Stimulated activated CD8-positive, alpha-beta memory T cell treated with anti-CD3 and anti-CD28 coated beads, Interleukin-4, amount 100 ng/mL, for 4 hours (primary cell): ENCODE measurements at places on chromosomes 7 and 10.

GRCh38 chr7:47884675-47885074 is 63.6 kb downstream of the PKD1L1 start:
- DNase-seq: no peak

DNA sequence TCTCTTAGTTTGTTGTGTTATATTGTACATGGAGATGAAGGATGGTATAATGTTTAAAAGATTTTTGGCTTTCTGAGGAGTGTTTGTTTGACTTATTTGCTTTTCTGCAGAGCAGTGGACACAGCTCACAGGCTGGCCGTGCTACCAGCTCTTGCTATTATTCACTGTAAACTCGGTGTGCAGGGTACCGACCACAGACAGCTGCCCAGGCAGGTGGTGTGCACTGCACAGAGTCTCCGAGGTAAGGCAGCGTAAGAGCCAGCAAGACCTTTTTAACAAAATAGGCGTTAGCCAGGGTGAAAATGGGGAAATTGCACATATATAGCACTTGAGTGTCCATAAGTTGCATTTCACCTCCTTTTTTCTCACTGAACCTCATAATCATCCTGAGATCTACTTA is 438.0 kb downstream of the CNTNAP2 start:
- DNase-seq: no peak

DNA sequence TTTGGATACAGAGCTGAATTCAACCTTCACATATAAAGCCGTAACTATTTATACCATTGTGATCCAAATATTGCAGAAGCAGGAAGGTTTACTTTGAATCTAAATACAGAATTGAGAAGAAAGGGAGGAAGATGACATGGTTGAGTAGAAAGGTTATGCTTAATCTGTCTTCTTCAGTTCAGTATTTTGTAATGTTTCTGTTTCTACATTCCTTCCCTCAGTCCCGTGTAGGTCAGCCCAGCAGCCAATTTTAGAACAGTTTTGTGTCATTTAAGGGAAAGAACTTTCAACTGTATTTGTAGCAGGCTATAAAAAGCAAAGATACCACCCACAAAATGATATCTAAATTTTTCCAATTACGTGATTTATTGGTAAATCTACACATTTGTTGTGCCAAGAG is 97.4 kb downstream of the CPED1 start:
- DNase-seq: no peak

DNA sequence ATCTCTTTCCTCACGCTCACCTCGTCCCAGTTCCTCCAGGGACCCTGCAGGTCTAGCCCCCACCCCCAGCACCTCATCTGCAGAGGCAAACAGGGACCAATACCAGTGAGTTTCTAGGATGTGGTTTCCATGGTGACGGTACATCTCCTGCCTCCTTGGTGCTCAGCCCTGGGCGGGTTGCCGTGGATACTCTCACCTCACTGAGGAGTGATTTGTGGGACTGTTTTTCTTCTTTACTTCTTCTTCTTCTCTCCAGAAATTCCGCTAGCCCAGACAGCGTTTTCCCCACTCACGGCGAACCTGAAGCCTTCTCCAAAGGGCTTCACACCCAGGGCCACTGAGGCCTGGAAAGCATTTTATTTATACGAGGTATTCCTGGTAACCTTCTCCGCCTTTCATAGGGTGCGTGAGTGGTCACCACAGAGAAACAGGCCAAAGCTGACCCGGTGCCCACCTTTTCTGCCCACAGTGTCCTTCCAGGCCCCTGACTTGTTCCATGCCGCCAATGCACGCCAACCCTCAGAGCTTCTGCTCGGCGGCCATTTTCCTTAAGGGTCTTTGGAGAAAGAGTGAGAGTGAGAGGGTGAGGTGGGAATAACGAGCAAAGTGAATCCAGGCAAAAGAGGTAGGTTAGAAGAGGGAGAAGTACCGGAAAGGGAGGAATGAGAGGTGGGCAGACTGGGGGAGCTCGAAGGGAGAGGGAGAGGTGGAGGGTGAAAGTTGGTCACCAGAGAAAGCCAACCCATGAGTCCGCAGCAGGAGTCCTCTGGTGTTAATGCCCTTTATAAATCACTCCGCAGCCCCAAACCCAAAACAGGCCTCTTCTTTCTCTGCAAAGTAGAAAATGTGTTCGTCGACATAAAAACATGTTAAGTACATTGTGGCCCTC is 15.5 kb downstream of the FAM241B start:
- no peak for DNase-seq

DNA sequence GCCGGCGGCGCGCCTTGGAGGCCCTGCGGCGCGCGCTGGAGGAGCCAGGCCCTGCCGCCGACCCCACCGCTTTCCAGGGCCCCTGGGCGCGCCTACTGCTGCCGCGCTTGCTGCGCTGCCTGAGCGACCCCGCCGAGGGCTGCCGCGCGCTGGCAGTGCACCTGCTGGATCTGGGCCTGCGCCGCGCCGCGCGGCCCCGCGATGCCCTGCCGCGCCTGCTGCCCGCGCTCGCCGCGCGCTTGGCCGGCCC is 280 bp downstream of the DNAAF5 start:
- DNase-seq: no peak

GRCh38 chr7:1237704-1238255 is 5.1 kb downstream of the UNCX start:
- no peak for DNase-seq

- DNase-seq: no peak
Observed at GRCh38 chr7:100013328-100013676, 2.1 kb upstream of the ZKSCAN1 start.

DNA sequence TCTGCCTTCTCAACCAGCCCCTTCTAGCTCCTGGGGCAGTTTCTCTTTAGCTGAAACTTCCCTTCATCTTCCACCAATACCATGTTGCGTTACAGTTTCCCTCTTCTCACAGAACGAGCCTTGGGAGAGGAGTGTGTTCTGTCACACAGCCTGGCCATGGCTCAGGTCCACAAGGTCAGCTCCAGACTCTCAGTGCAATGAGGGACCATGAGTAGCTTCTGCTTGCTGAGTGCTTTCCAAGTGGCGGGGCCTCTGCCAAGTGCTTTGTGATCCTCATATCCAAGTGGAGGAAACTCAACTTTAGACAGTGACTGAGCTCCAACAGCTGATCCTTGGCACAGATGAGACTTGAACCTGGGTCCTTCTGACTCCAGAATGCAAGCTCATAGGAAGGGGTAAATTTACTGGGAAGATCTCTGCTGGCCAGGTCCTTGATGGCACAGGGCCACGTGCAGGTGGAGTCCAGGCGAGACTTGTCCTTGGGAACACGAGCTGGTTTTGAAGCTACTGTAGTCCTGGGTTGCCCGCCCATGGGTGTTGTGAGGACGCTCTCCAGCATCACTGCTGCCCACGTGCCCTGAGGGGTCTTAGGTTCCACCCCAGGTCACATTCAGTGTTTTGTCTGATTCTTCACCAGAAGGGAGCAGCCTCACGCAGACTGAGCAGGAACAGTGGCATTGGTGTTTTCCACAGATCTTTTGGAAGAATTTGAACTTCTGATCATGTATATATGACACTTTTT is 238.0 kb downstream of the EBF3 start:
- no peak for DNase-seq

- DNase-seq: no peak
Observed at GRCh38 chr7:95878677-95879076, 106.3 kb downstream of the DYNC1I1 start.

DNA sequence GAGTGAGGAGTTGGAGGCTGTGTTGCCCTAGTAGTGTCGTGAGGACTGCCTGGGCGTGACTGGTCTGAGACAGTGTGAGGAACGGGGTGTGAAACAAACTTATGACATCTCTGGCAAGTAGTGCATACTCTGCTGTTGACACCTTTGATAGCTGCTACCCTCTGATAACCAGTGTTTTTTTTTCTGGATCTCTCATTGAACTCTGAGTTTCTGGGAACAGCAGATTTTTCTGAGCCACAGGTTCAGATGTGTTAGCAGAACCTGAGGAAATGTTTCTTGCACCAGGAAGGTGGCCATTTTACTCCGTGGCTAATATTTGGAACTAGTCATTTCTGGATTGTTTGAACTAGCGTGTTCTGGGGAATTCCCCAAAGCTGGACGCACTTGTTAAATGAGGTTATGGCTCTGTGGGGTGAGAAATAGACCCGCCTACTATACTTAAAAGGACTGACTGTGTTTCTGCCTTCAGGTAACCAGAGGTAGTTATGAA is 52.9 kb downstream of the AUTS2 start:
- DNase-seq: no peak

GRCh38 chr7:28169230-28169629 is 11.4 kb downstream of the JAZF1 start:
- DNase-seq: no peak

DNA sequence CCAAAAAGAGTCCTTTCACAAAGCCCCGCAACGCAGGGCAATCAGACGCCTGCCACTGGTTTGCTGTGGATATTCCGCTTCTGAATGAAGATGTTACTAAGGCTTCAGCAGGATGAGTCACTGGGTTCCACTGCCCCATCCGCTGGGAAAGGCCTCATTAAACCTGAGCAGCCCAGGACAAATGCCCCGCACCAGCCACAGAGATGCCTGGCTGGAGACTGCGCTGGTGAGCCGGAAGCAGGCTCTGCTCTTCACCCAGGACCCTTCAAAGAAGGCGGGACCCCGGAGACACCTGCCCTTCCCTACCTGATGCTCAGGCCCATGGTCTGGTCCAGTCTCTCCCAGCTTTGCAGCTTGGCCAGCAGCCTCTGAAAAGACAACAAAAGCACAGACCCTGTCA is 19.8 kb downstream of the MAD1L1 start:
- DNase-seq: no peak

GRCh38 chr7:16026253-16027020 is 340.0 kb upstream of the MEOX2 start:
- DNase-seq: no peak

- DNase-seq: no peak
Observed at GRCh38 chr10:24215196-24215595, 6.3 kb downstream of the KIAA1217 start.

DNA sequence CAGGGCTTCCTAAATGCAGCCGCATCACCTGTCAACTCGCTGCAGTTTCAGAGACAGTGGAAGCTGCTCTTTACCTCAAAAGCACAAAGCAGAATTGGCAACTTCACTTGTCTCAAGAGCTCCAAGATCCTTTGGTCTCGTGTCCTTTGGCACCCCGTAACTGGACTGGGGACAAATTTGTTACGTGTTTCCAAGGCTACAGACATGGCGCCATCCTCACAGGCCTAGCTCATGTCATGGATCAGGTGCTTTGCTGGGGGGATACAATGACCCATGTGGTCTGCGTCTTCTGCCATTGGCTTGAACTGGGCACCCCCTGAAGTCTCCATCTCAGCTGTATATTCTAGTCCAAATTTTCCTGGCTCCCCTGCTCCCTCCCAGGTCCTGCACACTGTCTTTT is 48.6 kb downstream of the CHST3 start:
- no peak for DNase-seq

- DNase-seq: no peak
Observed at GRCh38 chr7:49060743-49061142, 136.4 kb downstream of the CDC14C start.

DNA sequence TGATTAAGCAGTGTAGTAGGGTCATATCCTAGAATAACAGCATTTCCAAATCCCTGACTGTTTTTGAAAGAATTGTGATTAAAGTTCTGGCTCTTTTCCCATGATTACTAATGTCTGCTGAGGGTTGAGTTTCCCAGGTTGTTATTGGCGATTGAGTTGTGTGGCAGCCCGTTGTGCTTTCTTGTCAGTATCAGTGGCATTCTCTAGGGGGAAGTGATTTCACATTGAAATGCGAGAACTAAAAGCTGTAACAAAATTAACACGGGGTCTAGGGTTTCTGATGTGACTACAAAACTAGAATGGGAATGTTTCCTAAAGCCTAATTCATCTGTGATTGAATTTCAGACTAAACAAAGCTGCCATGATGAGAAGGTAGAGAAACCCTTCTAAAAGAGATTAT is 349.4 kb downstream of the EXOC4 start:
- no peak for DNase-seq

DNA sequence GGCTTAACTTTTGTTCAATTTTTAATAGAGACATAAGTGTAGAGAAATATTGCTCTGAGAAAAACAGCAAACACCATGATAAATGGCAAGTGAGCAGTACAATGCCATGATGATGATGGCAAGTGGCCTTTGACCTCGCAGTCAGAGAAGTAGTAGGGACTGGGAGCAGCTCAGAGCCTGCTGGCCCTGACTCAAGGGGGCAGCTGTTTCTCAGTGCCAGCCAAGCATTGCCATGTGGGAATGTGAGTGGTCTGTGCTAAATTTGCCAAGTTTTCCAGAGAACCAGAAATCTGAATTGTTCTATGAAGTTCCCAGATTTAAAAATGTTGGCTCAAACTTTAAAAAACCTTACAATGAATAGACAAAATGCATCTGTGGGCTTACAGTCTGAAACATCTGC is 187.9 kb downstream of the BICC1 start:
- DNase-seq: no peak

GRCh38 chr7:153188630-153189029 is 429.1 kb downstream of the ACTR3B start:
- no peak for DNase-seq

DNA sequence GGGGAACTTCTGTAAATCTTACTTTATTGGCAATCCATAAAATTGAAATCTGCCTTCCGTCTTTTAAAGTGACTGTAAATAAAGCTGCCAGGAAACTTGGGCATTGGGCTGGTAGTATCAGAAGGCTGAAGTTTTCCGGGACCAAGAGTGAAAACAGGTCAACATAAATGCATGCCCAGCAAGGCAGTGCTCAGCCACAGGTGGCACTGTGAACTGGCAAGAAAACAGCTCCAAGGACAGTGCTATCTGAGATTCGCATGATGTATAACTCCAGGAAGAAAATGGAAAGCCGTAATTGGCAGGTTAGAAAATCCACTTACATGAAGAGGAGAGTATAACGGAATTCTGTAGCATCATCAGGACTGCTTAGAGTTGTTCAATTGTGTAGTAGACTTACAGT is 1.9 kb upstream of the INSYN2A start:
- no peak for DNase-seq

GRCh38 chr7:87420173-87420572 is 55.3 kb downstream of the ABCB4 start:
- no peak for DNase-seq

DNA sequence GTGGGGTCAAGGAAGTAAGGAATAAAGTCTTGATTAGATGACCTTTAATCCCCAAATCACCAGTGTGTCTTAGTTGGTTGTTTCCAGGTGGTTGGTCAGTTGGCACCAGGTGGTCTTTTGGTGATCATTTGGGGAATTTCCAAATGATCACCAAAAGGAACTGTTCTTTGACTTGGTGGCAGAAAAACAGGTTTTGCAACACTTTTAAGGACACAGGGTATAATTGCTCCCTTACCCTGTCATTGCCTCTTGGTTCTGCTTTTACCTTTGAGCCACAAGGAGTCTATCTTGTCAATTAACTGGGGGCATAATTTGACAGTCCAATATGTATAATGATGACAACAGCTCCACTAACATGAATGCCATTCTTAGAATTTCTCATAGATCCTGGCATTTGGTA is 104.2 kb downstream of the ADK start:
- DNase-seq: no peak

DNA sequence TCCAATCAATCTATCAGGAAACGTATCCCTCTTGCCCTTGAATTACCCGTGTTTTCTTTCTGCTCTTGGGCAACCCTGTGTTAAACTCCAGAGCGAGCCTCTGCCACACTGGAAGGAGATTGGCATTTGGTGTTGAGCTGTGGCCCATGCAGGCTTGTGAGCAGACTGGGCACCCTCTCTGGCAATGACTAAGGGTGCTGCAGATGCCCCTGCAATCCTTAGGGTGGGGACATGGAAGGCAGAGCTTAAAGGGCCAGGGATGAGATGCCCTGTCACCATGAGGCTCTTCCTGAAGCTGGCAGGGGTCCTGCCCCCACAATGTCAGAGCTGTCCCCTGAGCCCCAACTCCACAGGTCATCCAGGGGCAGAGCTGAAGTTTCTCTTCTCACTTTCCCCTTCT is 19.5 kb upstream of the FAM180A start:
- no peak for DNase-seq
